NCI-H187 treated with DMSO at 0.1 percent for 48 hours (cell line): ENCODE measurements at places on chromosomes 5 and 9.

DNA sequence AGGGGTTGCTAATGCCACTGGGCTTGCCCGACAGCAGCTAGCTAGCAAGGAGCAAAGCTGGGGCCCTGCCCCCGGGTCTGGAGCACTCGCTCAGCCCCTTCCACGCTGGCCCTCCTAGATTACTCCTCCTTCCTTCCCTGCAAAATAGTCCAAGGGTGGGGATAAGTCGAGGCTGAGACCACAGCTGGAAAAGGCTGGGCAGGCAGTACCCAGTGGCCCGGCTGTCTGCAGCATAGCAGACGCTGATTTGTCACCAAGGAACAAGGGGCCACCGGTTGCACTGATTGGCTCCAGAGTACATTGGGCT lies 73.9 kb downstream of the ADAMTS2 start:
- DNase-seq = no peak

DNA sequence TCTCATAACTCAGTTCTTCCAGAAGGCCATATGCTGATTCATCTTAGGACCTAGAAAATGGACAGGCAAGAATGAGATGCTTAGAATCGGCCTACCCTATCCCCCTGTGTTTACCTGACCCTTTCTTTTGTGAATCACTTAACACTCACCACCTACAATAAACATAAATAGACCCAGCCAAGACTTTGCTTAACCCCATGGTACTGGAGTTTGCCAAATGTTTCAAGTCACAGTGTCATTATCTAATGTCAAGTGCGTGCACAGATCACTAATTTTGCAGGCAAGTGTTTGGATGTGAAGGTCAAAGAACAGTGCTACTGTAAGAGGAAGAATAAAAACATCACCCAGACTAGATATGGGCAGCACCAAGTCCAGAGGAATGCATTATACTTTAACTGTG lies 77.5 kb downstream of the GLIS3 start:
- no peak for DNase-seq

- no peak for DNase-seq
These were observed 119.8 kb downstream of the SIL1 start for GRCh38 chr5:139078345-139078744.

DNA sequence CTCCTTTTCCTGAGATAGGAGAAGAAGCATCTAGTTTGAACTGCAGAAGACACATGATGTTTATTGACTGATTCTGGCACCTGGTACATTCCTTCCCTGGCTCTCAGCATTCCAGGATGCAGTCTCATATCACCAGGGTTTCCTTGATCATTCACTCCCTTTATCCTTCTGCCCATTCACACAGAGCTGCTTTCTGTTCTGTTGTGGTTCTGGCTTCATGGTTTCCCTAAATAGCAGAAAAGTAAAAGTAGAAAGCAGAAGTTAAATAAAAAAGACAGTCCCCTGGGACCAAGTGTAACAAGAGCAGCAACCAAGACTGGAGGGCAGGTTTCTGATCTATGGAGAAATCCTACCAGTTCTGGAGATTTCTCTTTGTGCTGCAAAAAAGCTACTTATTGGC lies 3.2 kb downstream of the IFNA8 start:
- DNase-seq = no peak

GRCh38 chr5:176533390-176533789 lies 3.8 kb downstream of the RNF44 start:
- no peak for DNase-seq

- DNase-seq = no peak
These were observed 156.0 kb downstream of the SLC25A46 start for GRCh38 chr5:110894805-110895204.

GRCh38 chr5:166369346-166369745 lies 1922.1 kb upstream of the WWC1 start:
- no peak for DNase-seq

DNA sequence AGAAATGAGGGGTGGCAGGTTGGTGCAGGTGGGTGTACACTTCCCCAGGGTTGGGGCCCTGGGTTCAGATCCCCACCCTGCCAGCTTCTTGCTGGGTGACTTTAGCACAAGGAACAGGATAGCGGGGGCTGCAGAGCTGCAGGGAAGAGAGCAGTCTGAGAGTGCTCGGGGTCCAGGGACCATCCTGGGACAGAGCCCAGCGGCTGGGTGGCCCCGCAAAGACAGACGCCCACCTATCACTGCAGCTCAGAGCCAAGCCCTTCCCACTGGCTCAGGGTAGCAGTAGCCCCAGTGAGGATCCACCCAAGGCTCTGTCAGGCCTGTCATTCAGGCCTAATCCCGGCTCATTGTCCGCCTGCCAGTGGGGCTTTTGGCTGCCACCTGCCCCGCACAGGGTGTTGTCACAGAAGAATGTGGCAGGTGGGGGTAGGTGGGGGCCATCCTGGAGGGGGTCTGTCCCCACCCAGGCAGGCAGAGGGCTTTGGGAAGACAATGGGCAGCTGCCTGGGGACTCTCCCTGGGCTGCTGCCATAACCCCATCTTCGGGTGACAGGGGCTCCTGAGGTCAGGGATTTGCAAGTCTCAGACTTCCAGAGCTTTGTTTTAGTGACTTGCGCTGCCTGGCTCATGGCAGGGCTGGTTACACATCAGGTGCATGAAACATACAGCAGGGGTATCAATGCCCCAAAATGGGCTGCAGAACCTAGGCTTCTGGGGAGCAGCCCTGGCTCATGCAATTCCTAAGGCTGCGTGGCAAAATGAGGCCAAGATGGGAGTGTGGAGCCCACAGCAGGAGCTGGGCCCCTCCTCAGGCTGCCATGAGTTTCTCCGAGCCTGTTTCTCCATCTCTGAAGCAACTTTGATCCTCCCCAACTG lies 52.1 kb downstream of the BARX1 start:
- no peak for DNase-seq

- DNase-seq = no peak
These were observed 173.0 kb upstream of the TBC1D2 start for GRCh38 chr9:98428454-98428853.

DNA sequence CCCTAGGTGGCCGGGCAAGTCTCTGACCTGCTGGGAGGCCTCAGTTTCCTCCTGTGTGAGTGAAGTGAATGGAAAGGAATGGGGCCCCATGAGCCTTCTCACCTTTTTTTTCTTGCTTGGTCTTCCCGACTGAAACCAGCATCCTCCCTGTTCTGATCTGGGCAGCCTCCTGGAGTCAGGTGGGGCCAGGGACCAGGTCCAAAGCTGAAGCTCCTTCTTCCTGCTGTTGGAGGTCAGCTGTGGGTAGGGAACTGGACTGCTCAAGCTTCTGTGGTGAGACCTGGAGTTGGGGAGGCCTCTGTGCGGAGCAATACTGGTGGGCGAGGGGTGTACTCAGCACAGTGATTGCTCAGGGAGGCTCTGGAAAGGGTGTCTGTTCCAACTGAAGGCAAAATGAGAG lies 99.7 kb downstream of the PCSK1 start:
- DNase-seq = no peak

- no peak for DNase-seq
These were observed 80.8 kb downstream of the ZNF618 start for GRCh38 chr9:113956901-113957300.

DNA sequence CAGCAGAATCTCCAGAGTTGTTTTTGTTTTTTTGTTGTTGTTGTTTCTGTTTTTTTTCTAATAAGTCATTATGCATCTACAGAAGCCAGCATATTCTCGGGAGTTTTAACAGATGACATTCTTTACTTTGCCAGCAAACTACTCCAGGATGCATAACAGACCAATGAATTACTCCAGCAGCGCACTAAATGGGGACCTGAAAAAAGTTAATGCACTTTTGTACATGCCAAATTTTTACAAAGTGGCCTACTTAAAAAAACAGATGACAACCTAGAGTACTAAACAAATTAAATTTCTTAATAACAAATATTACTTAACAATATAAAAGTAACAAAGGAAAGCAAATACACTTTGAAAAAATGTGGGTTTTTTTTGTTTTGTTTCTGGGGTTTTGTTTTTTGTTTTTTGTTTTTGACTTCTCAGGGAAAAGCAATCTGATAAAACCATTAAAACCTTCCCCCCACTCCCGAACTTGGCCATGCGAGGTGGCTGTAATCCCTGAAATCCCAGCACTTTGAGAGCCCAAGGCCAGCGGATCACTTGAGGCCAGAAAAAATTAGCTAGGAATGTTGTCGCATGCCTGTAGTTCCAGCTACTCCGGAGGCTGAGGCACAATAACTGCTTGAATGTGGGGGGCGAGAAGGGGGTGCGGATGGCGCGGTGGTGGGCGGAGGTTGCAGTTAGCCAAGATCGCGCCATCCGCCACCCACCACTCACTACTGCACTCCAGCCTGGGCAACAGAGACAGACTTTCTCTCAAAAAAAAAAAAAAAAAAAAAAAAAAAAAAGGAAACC lies 352.4 kb downstream of the CETN3 start:
- DNase-seq = no peak

DNA sequence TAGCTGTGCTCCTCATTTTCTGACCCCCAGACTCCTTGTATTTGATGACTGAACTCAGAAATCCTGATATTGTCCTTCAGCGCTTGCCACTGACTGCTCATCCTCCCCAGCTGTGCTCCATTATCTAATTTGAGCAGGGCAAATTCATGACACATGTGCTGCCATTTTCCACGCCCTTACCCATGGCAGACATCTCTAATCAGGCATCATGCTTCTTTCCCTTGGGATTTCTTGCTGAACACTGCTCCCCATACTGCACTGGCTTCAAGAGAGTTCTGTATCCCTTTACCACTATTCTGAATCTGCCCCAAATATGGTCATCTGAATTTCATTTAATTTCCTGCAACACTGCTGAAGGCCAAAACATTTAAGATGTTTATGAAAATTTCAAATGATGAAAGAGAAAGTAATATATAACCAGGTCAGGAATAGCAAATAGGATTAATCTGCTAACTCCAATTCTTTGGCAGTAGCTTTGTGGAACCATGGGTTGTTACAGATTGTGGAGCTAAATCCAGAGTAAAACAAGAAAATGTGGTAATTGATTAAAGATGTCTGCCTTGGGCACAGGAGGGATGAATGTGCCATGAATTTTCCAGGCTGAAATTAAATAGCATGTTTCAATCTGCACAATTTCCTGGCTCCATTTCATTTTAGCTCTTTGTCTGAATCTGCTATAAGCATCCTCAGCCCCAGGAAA lies 93.6 kb downstream of the CYFIP2 start:
- no peak for DNase-seq

DNA sequence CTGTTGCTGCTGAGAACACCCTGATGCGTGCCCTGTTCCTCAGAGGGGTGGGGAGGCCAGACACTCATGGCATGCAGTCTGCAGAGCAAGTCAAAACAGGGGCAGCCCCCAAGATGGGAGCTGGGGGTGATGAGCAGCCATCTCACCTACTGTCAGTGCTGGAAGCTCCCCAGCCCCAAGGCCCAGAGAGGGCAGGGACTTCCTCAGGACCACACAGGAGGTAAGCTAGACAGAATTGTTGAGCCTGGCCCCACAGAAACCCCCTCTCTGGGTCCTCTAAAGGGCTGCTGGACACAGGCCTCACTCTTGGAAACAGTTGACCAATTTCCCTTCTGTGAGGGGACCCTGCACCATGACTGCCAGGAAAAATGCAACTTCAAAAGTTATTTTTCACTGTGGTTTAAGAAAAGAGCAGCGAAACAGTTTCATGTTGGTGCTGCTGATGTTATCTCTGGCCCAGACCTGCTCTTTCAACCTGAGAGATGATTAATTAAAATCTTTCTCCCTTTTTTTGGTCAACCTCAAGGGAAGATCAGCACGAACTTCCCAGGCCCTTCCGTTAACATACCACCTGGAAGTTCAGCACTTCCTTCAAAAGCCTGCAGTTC lies 9.6 kb downstream of the CSF2 start:
- DNase-seq = no peak

DNA sequence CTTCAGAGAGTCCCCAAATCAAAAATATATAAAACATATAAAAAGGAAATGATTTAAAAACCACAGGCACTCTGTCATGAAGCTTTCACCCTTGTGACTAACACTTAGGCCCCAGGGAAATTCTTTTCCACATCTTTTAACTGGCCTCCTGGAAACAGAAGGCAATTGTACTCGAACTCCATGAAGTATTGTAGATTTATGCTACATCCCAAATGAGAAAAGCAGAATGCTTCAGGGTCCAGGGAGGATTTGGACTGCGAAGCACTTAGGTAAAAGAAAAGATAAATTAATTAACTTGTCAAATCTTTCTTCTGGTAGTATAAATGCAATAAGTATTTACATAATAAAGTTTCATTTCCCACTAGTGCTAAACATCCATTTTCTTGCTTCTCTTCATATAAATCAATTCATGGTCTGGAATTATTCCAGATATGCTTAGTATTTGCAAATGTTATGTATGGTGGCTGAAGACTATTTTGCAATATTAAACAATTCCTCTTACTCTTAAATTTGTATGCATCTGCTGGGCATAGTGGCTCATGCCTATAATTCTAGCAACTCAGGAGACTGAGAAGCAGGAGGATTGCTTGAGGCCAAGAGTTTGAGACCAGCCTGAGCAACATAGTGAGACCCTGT lies 64.9 kb upstream of the ELL2 start:
- no peak for DNase-seq
